ENCODE measurements at places on chromosomes 12 and 14. TPM values are rescaled to one million over a fixed set of nuclear protein-coding genes. Genes with fewer than 3 reads are reported as not detected.

Gene AGAP2
- 3.5 TPM for total RNA-seq

Gene PLXNC1
- 8.5 TPM for total RNA-seq

DNA sequence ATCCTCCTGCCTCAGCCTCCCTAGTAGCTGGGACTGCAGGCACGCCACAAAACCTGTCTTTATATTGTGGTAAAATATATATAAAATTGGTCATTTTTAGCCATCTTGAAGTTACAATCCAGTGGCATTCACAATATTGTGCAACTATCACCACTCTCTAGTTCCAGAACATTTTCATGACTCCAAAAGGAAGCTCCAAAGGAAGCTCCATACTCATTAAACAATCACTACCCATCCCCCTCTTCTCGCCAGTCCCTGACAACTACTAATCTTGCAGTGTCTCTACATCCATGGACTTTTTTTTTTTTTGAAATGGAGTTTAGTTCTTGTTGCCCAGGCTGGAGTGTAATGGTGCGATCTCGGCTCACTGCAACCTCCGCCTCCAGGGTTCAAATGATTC lies 3.1 kb downstream of the GCH1 start:
- no peaks in the 10 kb centered on the region for H3K4me1 ChIP-seq
- no peak overlapping the region for H3K4me3 ChIP-seq
- no peak overlapping the region for H3K27ac ChIP-seq
- no peaks in the 10 kb centered on the region for H3K27me3 ChIP-seq

- H3K36me3 ChIP-seq = no peaks in the 10 kb centered on the region
- DNase-seq = no peak
- H3K4me1 ChIP-seq = peaks cover 25% of the 10 kb centered on the region
- H3K27me3 ChIP-seq = no peaks in the 10 kb centered on the region
- no peak overlapping the region for H3K4me3 ChIP-seq
Measured at GRCh38 chr12:24416423-24417109, 467.1 kb upstream of the SOX5 start.

DNA sequence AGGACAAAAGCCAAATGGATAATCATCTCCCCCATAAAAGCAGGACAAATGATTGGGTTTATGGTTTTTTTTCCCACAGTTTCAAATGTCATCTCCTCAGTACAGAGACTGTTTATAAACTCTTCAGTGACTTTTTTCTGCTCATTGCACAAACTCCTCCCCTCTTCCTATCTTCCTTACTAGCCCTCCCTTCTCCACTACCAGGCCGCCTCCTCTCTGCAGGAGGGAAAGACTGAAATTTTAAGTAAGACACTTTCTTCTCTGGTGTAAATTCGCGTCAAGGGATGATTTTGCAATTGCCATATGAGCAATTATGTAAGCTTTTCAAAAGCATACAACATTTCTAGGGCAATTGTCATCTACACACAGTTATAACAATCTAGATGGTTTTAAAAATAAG lies 37.0 kb downstream of the BTG1 start:
- no peak overlapping the region for H3K4me3 ChIP-seq
- H3K4me1 ChIP-seq = no peaks in the 10 kb centered on the region
- no peak overlapping the region for H3K27ac ChIP-seq
- H3K27me3 ChIP-seq = no peaks in the 10 kb centered on the region
- no peak for DNase-seq
- no peaks in the 10 kb centered on the region for H3K36me3 ChIP-seq

DNA sequence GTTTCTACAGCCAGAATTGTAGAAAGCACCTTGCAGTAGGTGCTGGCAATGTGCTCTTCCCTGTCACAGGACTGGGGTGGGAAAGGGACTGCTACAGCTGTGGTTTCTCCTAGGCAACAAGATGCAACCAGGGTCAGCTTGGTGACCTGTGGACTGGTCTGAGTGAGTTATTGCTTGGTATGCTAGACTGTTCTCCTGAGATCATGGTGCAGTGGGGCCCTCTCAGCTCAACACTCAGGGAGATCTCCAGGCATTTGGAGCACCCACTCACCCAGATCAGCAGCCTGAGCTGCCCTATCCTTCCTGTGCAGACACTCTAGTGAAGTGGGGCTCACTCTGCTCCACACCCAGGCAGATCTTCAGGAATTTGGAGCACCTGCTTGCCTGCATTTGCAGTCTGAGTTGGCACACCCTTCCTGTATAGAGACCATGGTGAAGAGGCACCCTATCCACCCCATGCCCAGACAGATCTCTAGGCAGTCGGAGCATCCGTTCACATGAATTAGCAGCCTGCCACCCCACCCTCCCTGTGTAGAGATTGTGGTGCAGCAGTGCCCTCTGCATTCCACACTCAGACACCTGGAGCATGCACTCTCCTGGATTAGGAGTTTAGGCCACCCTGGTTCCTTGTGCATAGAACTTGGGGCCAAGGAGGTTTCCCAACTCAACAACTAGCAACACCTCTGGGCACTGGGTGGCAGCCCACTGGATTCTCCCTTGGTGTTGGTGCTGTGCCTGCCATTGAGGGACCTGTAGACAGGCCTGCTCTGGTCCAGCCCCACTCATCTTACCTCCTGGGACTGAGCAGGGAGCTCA lies 3.8 kb upstream of the FAM186B start:
- H3K4me1 ChIP-seq = no peaks in the 10 kb centered on the region
- H3K27ac ChIP-seq = no peak overlapping the region
- H3K36me3 ChIP-seq = no peaks in the 10 kb centered on the region
